A172 (cell line): ENCODE measurements at places on chromosomes 12 and 14. TPM values are rescaled to one million over a fixed set of nuclear protein-coding genes. Genes with fewer than 3 reads are reported as not detected.

RNASE1 gene
- not detected in 2 replicates for total RNA-seq

- peak; percentile 89 for DNase-seq
Observed at GRCh38 chr14:99575043-99576023, 28.7 kb downstream of the CCDC85C start.

GRCh38 chr12:47757364-47757839 lies 1.3 kb downstream of the RAPGEF3 start:
- no peak for DNase-seq

GRCh38 chr14:73393375-73393774 lies 65.0 kb downstream of the NUMB start:
- DNase-seq = no peak

DNA sequence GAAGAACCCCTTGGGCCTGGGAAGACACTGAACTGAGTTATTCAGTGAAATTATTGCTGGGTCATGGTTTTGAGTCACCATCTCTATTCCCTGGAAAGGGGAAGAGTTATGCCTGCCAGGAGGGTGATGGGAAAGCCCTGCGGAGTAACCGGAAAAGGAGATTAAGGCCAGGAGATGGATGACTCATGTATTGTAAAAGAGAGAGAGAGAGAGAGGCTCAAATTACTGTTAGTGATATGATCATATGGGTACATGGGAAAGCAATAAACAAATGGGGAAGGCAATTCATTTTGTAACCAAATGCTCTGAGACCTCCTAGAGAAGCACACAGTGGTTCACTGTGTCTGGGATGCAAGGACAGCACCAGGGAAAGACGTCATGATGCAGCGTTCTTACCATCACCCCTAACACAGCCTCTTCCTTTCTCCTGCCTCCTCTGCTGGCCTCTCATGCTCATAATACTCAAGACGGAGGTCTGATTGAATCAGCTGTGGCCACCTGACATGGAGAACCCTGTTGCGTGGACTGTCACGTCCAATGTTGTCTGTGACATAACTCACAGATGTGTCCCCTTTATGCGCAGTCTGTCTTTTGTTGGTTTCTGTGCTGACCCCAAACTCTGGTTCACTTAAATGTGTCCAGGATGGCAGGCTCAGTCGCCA lies 243.7 kb downstream of the TMEM132D start:
- DNase-seq = no peak

DNA sequence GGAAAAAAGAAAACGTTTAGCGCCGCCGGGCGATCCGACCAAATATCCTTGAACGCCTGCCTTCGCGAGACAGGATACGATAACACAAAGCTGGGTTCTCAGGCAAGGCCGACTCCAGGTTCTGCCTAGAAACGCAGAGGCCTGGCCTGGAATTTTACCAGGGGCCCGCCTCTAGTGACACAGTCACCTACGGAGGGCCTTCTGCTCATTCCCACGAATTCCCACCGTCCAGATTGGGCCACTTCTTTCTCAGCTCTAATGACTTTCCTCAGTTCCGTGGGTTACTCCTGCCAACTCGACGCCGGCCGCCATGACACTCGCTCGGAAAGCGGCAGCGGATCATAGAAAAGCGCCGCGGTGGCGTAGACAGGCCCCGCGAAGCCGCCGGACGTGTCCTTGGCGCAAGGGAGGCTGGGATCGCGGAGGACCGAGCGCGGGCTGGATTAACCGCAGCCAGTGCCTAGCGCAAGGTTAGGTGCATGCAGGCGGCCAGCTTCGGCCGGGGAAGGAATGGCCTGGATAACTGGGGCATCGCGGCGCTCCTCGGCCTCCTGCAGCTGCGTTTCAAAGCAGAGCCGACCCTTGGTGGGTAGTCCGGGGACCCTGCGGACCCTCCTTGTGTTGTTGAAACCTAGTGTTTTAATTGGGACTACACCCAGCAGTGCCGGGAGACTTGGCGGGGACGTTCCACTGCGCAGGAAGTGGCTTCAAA lies at the start of gene TRIP11:
TSS of gene TRIP11 (minus strand) at position 341 of the 712 bp plus-strand sequence. CDS start 374 bp downstream, outside the sequence.
- DNase-seq = peak; percentile 68
